Cortex of kidney (tissue), 1 donor: ENCODE measurements at places on chromosomes 3 and 15.

GRCh38 chr3:183920416-183920815 is 35.7 kb upstream of the PARL start:
- DNase-seq, result no peak

- no peak for DNase-seq
Measured at GRCh38 chr15:57732526-57733331, 26.2 kb downstream of the POLR2M start.

GRCh38 chr3:132457286-132457685 is 40.0 kb downstream of the DNAJC13 start:
- no peak for DNase-seq

GRCh38 chr3:149475451-149476060 is 1.1 kb downstream of the TM4SF4 start:
- no peak for DNase-seq

DNA sequence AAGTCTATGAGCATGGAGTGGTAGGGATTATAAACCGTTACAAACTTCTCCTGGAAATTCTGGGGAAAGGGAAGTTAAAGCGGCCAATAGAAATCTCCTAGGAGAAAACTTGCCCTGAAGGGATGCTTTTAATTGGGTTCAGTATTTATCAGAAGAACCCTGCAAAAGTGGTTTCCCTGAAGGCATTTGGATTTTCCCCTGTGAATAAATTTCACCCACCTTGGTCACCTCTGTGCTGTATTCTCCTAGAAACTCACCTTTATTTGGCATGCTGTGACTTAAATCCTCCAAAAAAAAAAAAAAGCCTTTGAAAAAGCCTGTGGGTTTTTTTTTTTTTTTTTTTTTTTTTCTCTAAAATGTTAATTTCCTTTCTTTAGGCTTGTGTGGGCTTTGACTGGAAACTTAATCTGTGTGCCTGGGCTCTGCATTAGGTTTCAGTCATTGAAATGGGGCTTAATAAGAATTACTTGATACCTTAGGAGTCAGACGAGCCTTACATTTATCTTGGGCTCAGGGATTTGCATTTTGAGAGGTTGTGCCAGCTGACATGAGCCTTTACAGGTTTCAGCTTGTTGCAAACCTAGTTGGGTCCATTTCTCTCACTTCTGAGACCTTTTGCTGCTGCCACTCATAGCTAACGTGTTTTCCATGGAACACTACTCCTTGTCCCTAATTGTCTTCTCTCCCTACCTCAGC is 22.0 kb downstream of the TGFBR2 start:
- no peak for DNase-seq

GRCh38 chr3:125428216-125428830 is 53.2 kb upstream of the ZNF148 start:
- no peak for DNase-seq

DNA sequence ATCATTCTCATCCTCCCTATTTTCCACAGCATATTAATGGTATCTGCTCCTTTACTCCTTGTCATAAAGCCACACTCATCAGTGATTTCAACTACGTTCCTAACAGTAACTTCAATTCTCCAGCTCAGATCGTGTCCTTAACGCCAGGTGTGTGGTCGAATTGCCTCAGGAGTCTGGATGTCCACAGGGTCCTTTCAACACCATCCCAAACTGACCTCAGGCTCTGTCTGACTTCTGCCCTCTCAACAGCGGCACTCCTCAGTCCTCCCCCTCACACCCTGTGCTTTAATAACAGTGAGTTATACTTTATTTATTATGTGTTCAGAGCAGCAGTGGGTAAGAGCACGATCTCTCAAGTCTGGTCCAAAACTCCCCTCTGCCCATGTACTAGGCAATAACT is 42.4 kb downstream of the ST3GAL6 start:
- no peak for DNase-seq

DNA sequence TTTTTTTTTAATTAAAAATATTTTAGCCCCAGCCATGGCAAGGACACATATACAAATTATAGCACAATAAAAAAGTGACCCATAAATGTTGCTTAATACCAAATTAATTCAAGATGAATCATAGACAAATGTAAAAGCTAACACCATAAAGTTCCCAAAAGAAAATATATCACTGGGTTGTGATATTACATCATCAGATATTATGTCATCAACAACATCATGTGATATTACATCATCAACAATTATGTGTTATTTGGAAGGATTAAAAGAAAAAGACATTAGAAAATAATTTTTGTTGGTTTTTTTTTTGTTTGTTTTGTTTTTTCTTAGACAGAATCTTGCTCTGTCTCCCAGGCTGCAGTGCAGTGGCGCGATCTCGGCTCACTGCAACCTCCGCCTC is 34.5 kb upstream of the ABHD10 start:
- DNase-seq, result no peak

- DNase-seq, result no peak
Measured at GRCh38 chr3:189167027-189167766, 4.6 kb upstream of the TPRG1 start.

DNA sequence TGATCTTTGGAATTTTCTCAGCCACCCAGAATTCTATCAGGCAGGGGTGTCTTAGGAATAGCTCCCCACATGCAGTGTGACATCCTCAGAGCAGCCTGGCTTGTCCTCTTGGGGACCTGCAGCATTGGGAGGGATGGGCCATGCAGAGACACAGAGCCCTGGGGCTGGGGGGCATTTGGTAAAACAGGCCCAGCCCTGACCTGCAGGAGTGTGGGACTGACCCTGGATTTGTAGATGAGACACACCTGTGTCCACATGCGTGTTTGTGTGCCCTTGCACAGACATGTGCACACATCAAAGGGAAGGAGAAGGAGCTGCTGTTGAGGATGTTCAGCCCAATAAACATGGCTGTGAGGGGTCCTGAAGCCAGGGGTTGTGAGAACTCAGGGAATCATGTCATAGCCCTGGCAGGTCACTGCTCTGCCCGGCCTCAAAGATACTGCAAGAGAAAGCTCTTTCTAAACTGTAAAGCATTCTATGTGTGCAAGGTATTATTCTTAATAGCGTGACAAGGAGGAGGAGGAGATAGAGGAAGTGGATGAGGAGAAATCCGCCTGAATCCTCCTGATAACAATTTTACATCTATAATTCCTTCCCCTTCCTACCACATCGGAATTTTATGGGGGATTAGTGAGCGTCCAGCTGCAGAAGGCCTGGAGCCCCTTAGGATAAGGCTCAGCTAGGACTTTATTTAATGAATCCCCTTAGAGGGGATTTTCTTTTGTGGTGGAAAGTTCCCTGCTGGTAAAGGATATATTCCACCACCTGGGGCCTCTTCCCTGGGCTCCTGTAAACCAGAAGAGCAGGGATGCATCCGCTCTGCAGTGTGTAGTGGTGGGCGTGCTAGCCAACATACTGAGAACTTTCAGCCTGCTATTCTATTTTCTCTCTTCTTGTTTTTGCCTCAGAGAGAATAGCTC is 245.5 kb downstream of the EPHB1 start:
- no peak for DNase-seq

DNA sequence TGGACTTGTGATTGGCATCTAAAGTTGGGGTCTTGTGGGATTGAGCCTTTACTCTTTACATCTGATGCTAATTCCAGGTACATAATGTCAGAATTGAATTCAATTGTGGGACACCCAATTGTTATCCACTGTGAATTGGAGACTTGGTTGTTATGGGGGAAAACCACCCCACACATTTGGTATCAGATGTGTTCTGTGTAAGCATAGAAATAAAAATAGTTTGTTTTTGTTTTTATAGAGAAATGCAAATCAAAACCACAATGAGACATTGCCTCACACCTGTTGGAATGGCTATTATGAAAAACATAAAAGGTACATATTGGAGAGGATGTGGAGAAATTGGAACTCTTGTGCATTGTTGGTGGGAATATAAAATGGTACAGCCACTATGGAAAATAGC is 58.5 kb downstream of the CPA3 start:
- DNase-seq, result no peak

DNA sequence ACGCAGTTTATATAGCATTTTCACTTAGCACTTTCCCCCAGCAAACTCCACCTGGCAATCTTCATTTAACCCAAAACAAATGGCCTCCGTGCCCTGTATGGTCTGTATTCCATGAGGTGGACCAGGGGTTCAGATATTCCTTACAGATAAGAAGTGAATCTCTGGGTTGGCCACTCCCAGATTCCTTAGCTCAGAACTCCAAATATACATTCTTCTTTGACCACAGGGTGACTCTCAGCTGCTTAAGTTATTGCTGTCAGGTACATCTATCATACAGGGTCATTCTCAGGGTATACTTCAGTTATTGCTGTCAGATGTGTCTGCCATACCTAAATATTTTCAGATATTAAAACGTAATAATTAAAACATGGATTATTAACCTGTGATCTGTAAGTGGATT is 229.8 kb downstream of the TBL1XR1 start:
- DNase-seq, result no peak

DNA sequence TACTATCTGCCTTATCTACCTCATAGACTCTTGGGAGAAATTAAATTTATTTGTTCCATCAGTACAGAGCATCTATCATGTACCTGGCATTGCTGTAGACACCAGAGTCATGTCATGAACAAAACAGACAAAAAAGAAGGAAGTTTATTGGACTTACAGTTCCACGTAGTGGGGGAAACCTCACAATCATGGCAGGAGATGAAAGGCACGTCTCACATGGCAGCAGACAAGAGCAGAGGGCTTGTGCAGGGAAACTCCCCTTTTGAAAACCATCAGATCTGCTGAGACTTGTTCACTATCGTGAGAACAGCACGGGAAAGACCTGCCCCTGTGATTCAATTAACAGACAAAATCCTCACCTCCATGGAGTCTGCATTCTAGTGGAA is 25.6 kb upstream of the ACAP2 start:
- DNase-seq, result no peak

- DNase-seq, result no peak
Measured at GRCh38 chr3:50203113-50203808, 1.8 kb upstream of the SLC38A3 start.

GRCh38 chr3:77693147-77693546 is 653.2 kb downstream of the ROBO2 start:
- no peak for DNase-seq

GRCh38 chr15:75841626-75842025 is 1.6 kb upstream of the UBE2Q2 start:
- DNase-seq, result no peak

DNA sequence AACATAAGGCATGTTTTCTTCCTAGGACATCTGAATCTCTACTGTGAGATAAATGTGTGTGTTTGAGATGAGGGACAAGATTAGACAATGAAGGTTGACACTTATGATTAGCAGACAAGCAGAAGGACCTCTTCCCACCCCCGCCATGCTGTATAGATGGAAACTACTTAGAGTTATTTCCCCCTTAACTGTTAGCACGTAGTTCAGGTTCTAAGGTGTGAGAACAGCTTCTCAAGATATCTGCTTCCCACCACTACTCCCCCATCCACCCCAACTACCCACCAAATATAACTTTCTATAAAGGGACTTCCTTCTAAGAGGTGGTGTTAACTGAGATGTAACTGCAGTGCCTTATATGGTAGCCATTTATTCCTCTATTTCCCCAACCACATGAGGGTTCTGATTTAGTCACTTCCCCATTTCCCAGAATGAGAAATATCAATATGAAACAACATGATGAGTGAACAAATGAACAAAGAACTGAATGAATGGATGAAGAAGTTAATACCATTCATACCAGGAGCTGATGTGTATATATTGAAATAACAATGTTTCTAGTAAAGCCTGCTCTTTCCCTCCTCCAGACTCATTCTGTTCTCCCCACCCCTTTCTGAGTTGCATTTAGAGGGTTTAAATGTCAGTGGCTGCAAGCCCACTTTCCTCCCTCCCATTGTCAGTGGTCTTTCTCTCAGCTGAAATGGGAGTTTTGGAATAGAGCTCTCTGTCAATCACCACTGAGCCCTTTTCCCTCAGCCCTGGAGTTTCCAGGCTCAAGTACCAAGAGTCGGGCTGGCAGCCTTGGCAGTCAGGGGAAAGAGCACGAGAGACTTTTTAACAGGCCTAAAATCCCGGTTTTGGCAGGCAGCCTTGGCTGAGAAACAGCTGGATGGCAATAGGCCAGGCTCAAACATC is 7.7 kb upstream of the RFTN1 start:
- DNase-seq, result no peak

DNA sequence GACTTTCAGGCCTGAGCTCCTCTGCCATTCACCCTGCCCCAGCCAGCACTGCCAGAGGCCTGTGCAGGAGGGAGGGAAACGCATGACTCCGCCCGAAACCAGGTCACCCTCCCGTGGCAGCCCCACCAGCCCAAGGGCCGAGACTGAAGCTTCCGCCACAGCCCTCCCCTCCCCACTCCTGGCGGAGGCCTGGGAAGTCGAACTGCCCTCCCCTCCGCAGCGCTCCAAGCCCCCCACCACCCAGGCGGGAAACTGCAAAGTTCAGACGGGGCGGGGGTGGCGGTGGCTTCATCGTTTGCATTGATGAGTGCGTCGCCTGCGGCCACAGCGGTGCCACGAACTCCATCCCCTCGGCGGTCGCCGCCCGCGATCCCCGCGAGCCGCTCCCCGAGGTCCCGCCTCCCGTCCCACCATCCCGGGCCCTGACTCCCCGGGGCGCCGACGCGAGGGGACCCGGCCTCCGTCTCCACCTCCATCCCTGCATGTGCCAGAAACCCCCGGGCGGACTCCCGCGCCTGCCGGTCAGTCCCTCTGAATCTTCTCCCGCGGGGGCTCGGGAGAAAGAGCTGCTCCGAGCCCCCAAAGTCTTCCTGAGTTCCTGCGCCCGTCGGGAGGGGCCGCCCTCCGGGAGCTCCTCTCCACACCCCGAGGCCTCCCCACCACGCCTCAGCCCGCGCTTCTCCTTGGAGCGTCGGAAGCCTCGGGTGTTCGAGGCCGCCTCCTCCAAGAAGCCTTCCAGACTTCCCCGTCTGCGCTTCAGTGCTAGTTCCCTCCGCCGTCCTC is 698 bp downstream of the MELTF start:
- no peak for DNase-seq

DNA sequence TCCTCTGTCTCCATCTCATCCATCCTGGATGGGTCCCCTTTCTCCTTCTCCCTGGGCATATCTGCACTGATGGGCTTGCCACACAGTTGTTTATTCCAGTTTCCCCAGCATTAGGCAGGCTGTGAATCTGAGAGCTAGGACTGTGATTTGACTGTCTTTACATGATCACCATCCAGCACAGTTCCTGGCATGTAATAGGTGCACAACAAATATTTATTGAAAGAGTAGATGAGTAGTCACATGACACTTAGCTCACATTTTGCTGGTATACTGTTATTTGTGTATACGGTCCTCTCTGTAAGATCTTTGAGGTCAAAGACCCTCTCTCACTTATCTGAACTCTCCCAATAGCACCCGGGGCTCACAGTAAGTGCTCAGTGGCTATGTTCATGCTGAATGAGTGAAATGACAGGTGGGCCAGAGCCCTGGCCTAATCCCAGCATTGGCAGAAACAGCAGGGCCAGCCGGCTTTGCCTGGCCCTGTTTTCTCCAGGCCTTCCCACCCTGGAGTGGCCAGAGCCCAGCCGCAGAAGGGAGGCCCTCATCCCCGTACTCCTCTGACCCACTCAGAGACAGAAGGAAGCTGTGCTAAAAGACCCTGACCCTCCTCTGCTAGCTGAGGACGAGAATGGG is 16.2 kb upstream of the BAHD1 start:
- no peak for DNase-seq
